Stimulated activated CD4-positive, alpha-beta T cell treated with anti-CD3 and anti-CD28 coated beads, Interleukin-12 subunit alpha, Interleukin-12 subunit beta, amount 100 ng/mL, for 4 hours (primary cell): ENCODE measurements at places on chromosomes 2 and 18.

DNA sequence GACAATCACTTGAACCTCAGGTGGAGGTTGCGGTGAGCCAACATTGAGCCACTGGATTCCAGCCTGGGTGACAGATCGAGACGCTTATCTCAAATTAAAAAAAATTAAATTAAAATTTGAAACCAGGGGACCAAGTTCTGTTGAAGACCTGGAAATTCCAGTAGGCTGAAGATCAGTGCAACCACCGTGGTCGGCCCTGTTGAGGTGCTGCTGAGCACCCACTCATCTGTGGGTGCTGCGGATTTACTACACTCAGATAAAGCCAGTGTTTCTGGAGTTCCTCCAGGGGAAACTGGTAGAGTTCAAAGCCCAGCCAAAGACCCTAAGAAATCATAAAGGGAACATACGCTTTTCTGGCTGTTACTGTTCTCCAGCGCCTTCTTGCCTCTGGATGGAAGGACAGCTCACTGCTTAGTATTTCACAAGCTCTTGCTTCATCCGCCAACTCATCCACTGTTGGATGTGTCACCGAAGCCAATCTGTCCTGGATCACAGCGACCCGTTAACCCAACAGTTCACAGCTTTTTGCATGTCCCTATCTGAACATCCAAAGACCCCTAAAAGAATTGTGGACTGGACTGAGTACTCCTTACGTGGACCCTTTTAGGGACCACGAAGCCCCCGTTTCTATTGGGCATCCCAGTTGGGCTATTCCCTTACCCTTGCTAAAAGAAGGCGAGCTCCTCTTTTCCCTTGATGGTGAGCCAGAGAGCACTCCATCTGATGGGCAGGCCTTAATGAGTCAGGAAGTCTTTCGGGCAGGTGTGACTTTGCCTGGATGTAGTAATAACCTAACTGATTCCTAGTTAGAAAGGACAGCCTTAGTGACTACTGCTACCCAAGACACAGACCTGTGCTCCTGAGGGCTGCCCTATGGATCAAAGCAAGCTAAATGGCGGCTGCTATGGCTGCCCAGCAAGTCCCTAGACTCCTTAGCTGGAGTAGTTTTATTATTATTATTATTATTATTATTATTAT, 6.0 kb upstream of the ALPP start:
- DNase-seq = no peak

DNA sequence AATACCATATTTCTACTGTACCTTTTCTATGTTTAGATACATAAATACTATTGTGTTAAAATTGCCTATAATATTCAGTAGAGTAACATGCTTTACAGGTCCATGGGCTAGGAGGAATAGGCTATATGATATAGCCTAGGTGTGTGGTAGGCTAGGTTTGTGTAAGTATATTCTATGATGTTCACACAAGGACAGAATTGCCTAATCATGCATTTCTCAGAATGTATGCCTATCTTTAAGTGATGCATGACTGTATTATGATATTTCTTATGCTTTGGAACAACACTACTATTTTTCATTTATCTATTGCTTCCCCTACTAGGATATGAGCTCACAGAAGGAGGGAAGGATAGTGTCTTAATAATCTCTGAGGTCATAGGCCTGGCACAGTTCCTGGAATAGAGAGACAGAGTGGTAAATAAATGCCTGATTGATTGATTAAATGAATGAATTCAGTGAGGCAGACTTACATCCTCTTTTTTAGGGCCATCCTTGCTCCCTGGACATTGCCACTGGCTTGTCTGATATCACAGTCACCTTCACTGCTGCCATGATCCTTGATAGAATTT, 121.0 kb downstream of the MYO3B start:
- no peak for DNase-seq

DNA sequence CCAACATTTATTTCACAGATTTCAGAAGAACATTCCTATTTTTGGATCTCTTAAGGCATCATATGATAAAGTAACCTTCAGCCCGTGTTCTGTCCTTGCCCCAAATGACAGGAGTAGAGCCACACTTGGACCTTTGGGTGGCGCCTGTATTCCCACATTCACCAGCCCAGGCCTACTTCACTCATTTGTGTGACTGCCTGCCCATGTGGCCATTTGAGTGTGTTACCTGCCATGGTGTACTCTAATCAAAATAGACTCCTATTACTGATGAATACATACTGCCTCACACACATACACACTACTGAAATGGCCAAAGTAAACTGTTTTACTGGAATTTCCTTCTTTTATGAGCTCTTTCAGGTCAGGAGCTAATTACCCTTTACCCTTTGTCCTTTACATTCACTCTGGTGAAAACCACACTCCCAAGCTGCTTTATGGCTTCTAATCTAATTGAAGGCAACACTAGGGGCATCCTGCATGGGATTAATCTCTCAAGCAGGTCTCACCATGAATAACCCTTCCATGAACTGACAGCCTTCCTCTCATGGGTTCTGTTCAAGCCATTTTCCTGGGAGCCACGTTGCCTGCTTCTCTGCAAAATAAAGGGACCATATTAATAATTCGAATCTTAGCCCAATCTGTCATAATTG, 271.0 kb upstream of the GALNT5 start:
- DNase-seq = no peak

- no peak for DNase-seq
Observed at GRCh38 chr2:101559551-101559950, 84.6 kb upstream of the RFX8 start.

- no peak for DNase-seq
Observed at GRCh38 chr18:62479574-62479973, 43.3 kb upstream of the ZCCHC2 start.

- no peak for DNase-seq
Observed at GRCh38 chr2:28869494-28870145, 489 bp downstream of the TRMT61B start.

DNA sequence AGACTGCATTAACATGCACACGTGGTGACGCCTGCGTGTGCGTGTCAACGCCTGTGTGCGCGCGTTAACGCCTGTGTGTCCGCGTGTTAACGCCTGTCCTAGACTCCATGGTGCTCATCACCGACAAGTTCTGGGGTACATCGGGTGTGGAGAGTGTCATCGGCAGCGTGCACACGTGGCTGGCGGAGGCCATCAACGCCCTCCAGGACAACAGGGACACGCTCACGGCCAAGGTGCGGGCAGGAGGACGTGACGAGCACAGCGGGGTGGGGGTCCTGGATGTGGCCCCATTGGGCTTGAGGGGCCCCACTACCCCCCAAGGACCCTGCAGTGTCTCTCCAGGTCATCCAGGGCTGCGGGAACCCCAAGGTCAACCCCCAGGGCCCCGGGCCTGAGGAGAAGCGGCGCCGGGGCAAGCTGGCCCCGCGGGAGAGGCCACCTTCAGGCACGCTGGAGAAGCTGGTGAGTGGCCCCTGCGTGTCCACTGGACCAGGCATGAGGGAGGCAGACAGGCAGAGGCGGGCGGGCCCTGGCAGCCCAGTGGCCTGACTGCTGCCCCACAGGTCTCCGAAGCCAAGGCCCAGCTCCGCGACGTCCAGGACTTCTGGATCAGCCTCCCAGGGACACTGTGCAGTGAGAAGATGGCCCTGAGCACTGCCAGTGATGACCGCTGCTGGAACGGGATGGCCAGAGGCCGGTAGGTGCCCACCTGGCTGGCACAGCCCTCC, 29.2 kb downstream of the GPC1 start:
- DNase-seq = no peak

DNA sequence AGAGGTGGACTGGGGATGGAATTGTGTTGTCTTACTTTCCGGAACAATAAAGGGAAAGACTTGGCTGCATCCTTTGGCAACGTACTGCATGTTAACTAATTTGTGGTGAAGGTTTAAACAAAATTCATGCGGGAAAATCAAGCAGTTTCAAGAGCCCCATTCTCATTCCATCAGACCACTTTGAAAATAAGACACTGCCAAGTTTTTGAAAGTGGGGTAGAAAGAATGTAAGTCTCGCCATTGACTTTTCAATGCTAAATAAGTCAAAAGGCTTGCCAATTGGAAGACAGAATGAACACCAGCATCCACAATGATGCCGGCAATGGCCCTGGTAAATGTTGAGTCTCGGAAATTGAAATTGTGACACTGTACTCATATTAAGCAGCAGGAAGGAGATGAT, 322.0 kb downstream of the RND3 start:
- no peak for DNase-seq

DNA sequence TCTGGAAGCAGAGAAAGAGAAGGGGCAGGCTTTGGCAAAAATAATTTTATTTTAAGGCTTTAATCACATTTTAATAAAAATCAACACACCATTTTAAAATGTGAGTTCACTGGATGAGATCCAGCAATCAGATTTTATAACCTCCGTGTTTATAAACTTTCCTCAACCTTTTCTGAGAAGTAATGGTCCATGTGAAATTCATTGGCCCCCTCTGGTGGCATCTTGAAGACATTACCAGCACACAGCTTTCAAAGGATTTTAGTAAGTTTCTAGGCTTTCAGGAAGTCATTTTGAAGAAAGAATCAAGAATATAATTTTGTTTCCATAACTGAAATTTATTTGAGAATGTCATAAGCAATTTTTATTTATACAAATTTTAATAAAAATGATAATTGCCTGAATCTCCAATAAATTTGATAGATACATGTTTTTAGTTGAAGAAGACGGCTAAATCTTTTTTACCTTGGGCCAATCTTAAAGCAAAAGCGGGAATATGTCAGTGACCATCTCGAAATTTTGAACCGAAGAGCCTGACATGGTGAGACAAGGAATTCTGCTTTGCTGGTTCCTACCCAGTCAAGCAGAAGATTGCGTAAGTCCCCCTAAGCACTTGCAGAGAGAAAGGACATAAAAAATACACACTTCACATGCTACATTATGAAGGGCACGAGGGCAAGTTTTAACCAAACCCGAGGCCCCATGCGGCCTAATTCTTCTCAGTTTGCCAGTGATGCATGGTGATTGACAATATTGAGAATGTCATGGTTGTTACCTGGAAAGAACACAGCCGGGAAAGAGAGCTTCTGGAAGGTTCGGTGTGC, 128.4 kb upstream of the CBLN2 start:
- no peak for DNase-seq

GRCh38 chr18:9101730-9102507, 580 bp upstream of the NDUFV2 start:
- DNase-seq = no peak

GRCh38 chr2:71006323-71006722, 11.7 kb upstream of the TEX261 start:
- DNase-seq = no peak

DNA sequence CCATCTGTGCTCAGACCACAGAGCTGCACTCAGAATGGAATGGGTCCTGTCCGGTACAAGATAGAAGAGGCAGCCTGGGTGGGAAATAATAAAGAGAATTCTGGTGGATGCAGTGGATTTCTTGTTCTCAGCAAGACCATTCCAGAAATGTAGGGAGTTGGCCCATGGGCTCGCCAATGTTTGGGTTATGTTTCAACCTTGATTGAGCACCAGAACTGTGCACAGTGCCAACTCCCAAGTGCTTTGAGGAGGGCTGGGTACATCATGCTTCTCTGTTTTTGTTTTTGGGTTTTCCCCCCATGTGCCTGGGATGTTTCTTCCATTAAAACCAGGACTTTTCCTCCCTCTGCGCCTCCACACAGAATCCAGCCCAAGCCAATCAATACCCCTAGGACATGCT, 304.1 kb downstream of the TNS1 start:
- DNase-seq = no peak

GRCh38 chr2:40105593-40105992, 326.5 kb upstream of the THUMPD2 start:
- no peak for DNase-seq

- no peak for DNase-seq
Observed at GRCh38 chr2:15302154-15302553, 259.0 kb downstream of the NBAS start.

DNA sequence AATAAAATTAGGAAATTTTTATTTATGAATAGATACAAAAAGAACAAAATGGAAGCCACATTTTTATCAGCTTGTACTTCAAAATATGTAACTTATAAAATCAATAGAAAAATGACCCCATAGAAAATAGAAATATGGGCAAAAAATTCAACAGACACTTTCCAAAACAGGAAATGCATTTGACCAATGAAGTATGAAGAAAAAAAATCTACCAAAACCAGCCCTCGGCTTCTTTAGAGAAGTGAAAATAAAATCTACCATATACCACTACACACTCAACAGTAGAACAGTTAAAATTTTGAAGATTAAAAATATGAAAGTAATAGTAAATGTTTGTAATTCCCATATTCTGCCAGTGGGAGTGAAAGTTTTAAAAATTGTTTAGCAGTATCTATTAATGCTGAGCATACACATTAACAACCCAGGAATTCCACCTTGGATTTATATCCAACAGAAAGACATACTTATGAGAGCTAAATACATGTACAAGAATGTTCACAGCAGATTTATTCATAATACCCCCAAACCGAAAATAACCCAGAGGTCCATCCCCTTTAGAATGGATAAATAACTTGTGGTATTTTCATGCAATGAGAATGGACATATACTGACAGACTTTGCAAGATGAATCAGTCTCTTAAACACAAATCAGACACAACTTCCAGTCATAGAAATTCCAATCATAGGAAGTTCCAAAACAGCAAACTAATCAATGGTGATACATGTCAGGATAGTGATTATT, 318.0 kb downstream of the FIGN start:
- DNase-seq = no peak

GRCh38 chr18:62809900-62810299, 94.6 kb downstream of the PHLPP1 start:
- DNase-seq = no peak

DNA sequence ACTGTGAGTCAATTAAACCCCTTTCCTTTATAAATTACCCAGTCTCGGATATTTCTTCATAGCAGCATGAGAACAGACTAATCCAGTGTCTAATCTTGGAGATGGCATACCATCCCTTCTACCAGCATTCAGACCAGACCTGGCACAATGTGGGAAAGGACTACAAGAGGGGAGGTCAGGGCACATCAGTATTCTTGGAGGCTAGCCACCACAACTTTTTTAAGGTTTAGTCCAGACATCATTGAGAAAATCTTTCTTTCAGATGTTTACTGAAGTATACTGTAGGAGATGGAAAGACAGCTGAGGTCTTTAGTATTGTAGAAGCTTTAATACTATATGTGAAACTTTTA, 4.0 kb downstream of the RALB start:
- DNase-seq = no peak

- DNase-seq = no peak
Observed at GRCh38 chr18:48621815-48622555, 83.2 kb downstream of the CTIF start.

DNA sequence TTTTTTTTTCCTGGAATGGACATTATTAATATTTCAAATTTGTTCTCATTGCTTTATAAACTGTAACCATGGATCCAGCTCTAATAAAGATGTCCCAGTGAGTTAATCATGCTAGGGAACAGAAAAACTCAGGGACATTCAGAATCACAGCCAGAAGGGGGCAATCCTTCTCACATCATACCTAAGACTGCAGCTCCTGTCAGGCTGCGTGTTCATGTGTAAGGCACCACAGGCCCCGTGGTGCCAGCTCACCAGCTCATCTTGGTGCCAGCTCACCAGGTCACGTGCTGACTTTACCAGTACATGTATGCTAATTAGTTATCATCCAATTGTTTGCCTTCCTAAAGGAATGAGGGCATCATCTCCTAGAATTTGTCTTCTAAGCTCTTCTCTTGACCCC, 84.7 kb upstream of the NEDD4L start:
- DNase-seq = no peak

- no peak for DNase-seq
Observed at GRCh38 chr2:116435648-116436047, 1378.8 kb upstream of the DDX18 start.
